Amniotic epithelial cell (primary cell): ENCODE measurements at places on chromosomes 4 and X.

- no peak for DNase-seq
Measured at GRCh38 chrX:2577844-2578466, 77.2 kb upstream of the DHRSX start.

DNA sequence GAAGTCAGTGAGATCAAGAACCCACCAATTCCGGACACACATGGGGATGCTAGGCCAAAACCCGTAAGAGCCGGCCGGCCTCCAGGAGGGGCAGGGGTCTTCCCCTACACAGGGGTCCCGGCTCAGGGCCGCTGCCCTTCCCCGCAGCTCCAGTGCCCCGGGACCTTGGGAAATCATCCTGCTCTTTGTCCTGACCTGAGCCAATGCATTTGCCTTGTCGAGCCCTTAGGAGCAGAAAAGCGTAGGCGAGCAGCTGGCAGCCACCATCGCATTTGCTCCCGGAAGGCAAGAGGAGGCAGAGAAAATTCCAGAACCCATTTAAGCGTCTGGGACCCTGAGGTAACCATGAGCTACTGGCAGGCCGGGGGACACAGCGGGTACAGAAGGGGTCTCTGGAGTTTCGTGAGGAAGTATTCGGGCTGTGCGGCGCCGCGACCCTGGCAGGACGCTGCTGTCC is 7.4 kb upstream of the TNIP2 start:
- no peak for DNase-seq

- peak; percentile 100 for DNase-seq
Measured at GRCh38 chr4:155578219-155578618, 88.4 kb upstream of the GUCY1A1 start.

DNA sequence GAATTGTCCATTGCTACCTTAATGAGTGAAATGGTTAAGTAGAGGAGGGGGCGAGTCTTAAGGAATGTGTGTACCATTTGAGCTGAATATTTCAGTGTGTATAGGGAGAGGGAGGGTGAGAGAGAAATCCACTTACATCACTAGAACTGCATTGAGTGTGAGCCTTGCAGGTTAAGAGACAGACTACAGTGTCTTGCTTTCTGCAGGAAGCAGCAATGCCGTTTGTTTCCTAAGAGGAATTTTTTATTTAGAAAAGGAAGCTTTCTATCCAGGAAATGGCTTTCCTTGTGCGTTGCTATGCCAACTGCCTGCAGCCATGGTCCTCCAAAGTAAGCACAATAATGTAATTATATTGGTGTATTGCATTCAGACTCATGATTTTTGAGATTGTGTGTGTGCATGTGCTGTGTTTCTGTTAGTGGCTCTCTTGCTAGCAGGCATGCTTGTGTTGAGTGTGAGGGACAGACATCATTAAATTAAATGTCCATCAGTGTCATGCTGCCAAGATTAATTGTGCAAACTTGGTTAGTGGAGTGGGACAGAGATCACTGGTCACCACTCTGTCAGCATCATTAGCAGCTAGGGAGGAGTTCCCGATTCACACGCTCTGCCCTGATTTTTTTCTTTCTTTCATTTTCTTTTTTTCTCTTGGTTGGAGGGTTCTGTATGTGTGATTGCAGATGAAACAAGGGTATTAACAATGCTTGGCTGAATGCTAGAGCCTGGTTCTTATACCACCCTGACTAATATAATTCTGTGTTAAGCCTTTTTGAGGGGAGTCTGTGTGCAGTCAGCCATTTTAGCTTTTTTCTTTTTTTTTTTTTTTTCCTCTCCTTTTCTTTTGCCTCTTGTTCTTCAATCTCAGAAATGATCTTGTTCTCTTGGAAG is 164.3 kb downstream of the RAPGEF2 start:
- DNase-seq, result no peak

- peak; percentile 37 for DNase-seq
Measured at GRCh38 chrX:41116948-41117347, 31.7 kb downstream of the USP9X start.

GRCh38 chr4:189304167-189304566 is 636.5 kb upstream of the FRG1 start:
- peak; percentile 13 for DNase-seq

DNA sequence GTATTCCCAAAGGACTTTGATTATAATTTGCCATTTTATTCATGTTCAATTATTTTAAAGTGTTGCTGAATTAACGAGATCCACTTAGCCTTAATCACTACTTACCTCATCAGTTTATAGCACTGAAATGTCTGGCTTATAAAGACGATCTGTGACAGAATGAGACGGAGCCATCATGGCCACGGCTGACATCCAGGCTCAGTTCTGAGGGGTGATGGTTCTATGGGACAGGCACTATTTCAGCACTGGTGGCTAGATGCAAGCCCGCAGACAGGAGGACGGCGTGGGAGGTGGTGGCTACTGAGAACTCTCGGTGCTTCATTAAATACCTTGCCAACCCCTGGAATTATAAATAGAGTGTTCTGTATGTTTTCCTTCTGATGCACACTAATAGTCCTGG is 1084.2 kb upstream of the TENM3 start:
- DNase-seq, result no peak

- DNase-seq, result no peak
Measured at GRCh38 chrX:1084689-1085088, 127.8 kb downstream of the CRLF2 start.
